Heart left ventricle (tissue), 16 donors: ENCODE measurements at places on chromosomes 5 and 9. TPM values are rescaled to one million over a fixed set of nuclear protein-coding genes. Genes with fewer than 3 reads are reported as not detected.

The PPIP5K2 gene
- polyA plus RNA-seq = 16.6 TPM

The BTNL8 gene
- polyA plus RNA-seq = not detected

The HSD17B3 gene
- 2.6 TPM for polyA plus RNA-seq

The DBN1 gene
- polyA plus RNA-seq = 13.2 TPM

The PARP8 gene
- 1.7 TPM for polyA plus RNA-seq

The FOXD4L5 gene
- polyA plus RNA-seq = 0.04 TPM

The PAM gene
- polyA plus RNA-seq = 590 TPM
